ENCODE measurements at places on chromosomes 4 and X.

GRCh38 chrX:131571348-131571747 lies 27.5 kb downstream of the OR13H1 start:
- DNase-seq = no peak

DNA sequence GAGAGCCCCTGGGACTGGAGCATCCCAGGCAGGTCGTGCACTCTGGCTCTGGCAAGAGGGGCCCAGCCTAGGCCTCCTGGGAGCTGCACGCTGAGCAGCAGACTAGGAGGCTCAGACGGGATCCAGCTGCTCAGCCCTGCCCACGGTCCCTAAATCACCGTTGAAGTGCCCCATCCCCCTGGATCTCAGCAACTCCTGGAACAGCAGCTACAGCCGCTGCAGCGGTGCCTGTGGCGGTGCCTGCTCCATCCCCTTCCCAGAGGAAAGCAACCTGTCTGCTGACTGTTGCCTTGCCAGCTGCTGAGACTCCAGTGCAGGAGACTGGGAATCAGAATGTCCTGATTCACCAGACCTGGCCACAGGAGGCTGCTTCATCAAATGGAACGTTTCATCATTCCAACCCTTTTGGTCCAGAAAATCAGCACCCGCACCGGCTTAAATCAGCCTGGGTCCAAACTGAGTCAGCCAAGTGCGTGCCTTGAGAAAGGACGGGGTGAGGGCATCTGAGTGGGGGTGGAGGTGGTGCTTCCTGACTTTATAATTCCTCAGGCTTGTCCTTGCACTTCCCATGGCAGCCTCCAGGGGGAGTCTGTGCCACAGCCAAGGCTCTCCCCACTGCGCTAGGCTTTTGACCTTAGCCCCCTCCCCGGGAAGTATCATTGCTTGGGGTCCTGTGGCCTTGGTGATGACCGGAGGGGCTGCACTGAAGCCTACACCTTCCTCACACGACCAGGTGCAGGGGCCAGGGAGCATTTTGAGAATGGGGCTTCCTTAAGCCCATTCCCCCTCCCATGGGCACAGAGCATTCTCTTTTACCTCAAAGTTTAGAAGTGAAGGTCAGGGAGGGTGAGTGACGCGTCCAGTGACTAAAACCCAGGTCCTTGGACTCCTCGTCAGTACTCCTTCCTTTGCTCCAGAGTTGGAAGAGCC lies 6.5 kb downstream of the ZNF185 start:
- no peak for DNase-seq

GRCh38 chr4:164700471-164700870 lies 53.5 kb upstream of the SMIM31 start:
- no peak for DNase-seq

DNA sequence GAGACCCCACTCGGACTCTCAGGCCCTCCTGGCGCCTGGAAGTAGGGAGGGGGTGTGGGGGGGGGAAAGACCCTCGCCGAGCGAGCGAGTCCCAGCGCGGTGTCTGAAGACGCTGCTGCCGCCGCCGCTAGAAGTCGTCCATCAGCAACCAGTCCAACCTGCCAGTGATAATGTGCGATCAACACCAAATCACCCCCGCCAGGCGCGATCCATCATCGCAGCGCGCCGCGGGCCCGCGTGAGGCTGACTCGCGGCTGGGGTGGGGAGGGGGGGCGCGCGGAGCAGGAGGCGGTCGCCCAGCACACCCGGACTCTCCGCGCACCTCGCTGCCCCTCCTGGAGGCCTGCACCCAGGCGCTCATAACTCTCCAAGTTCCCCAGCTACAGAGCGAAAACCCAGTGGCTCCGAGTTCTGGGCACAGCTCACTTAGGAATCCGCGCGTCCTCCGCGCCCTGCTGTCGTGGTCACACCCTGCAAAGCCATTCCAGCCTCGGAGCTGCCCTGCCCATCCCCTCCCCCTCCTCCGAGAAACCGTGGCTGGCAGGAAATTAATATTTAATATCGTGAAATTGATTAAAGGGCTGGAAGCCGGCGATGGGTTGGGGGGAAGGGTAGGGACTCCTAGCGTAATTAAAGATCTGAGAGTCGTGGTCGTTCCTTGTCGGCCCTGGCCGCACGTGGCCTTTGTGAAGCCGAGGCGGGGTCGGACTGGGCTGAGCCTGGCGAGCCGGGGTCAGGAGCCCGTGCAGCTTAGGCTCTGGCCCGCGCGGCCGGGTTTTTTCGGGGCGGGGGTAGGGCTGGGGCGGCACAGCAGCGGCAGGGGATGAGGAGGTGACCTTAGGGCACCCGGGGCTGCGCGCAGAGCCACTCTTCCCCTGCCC lies 58.1 kb upstream of the BCOR start:
- DNase-seq = no peak

- DNase-seq = no peak
These were observed 5.6 kb downstream of the PCDH18 start for GRCh38 chr4:137526681-137527080.

DNA sequence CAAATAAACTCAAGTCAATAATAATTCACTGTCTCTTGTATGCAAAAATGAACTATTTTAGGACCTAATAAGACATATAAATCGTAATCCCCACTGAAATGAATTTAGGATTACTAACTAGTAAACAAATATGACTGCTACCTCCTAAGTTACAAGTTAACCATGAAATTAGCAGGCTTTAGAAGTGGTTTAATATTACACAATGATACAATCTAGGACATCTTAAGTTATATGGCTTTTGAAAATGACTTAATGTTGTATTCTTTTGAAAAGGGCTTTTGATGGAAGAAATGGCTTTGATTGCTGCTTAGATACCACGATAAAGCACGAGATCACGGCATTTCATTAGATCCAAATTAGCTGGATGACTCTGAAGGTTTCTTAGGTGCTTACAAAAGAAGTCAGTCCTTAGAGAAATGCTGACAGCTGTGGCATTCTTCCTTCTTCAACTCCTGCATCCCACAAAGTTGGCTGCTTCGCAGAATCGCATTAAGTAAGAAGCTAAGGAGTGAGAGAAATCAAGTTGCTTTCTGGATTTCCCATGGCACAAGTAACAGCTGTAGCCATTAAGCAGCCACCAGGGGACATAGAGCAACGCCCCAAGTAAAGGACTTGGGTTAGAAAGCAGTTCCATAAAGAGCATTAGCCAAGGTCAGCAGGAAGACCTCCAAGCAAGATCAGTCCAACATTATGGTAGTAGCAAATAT lies 6.9 kb downstream of the SLC10A7 start:
- DNase-seq = no peak

- no peak for DNase-seq
These were observed 19.5 kb upstream of the XPNPEP2 start for GRCh38 chrX:129719268-129719667.

DNA sequence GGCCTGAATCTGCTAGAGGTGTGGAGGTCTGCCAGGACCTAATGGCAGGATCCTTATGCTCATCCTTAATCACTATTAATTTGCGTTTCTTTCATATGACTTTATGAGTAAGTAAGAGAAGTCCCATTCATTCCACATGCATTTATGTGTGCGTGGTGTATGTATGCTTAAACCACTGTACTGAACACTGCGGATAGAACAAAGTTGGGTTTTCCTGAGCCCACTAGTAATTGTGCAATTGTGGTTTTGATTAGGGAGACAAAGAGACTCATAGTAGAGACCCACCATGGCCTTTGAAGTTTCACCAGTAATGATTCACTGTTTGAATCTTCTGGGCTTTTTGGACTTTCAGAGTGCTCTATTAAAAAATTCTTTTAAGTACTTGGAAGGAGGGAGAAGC lies 498.5 kb upstream of the DIPK2B start:
- DNase-seq = no peak

DNA sequence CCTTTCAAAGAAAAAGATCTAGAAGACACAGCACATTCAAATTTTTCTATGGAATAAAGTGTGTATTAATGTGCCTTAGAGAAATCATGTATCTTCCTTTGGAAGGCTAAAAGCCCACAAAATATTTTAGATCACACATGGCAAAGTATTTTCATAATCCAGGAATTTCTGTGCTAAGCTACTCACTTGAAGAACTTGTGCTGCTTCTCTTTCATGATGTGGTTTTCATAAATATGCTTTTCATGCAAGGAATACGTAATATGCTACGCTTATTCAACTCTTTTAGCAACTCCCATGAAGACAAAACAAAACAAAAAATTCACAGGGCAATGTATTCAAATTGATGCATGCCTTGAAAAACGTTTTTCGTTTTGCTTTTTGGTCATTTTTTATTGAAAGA lies 125.6 kb downstream of the ARHGAP24 start:
- no peak for DNase-seq

- no peak for DNase-seq
These were observed 68.8 kb upstream of the STX18 start for GRCh38 chr4:4610672-4611071.

- DNase-seq = no peak
These were observed 52.4 kb downstream of the SEPTIN11 start for GRCh38 chr4:77001907-77002306.

GRCh38 chr4:96097040-96097607 lies 257.2 kb downstream of the PDHA2 start:
- DNase-seq = no peak

DNA sequence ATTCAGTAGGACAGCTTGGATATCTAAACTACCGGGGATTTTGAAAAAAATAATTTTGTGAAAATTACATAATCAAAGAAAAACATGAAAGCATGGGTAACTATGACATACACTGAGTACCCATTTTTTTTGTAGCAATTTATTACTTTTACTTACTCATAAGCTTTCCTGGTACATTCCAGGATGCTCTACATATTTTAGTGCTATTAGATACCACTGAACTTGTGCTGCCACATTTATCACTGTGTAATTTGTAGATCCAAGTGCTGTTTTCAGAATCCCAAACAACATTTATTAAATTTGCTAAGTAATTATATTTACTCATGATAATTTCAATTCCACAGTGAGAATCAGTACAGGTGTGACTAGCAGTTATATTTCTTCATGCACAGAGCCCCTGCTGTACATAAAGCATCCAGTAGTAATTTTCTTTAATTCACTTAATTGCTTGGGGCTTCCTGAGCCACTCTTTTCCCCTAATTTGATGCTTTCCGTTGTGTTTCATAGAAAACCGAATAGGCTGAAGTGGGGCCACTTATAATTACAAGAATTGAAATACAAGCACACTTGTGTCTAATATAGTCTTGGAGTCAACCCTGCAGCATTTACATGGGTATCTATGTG lies 2254.4 kb downstream of the ARAP2 start:
- no peak for DNase-seq

DNA sequence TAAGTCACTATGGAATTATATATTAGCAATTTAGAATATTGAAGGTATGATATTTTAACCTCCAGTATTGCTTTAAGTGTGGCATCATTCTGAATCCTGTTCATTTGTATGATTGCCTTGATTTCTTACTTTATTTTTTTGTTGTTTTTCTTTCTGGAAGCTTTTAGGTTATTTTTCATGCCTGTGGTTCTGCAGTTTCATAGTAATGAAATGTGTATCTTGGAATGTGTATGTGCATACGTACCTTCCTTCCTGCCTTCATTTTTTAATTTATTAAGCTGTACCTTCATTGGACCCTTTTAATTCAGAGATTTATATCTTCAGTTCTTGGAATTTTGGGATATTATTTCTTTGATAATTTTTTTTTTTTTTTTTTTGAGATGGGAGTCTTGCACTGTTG lies 22.1 kb downstream of the CPEB2 start:
- no peak for DNase-seq

- no peak for DNase-seq
These were observed 104.6 kb downstream of the PDGFRA start for GRCh38 chr4:54333657-54334056.

DNA sequence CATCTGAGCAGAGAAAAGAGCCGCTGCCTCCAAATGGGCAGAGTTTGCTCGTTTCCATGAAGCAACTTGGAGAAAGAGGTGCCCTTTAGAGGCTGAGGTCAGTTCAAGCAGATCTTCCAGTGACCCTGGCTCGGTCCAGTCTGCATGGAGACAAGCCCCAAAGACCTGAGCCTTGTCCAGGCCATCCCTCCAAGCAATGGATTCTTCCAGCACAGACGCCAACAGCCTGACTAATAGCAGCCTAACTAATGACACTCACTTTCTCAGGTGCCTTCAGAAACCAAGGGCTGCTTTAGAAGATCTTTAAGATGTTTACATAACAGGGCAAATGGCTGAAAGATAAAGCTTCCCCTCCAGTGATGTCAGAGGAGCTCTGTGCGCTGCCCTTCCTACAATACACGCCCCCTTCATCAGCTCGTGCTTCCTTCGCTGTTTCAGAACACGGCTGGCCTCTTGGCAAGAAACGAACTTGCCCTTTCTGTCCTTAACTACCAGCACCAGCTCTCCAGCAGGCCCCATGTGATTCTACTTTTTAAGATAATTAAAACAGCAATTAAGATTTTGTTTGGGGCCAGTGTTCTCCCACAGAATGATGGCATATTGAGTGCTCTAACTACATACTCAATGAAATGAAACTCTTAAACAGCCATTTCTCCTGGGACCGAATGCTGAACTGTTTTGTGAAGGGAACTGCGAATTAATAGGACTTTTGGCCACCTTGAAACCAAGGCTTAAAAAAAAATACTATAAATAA lies 119.0 kb downstream of the GPR143 start:
- no peak for DNase-seq

Measured in stimulated activated CD4-positive, alpha-beta T cell treated with anti-CD3 and anti-CD28 coated beads, Interleukin-15, amount 100 ng/mL, for 1 hour (primary cell).